ENCODE measurements at places on chromosomes 3 and 15.

- DNase-seq: no peak
These were observed 347.8 kb upstream of the LMCD1 start for GRCh38 chr3:8153800-8154199.

DNA sequence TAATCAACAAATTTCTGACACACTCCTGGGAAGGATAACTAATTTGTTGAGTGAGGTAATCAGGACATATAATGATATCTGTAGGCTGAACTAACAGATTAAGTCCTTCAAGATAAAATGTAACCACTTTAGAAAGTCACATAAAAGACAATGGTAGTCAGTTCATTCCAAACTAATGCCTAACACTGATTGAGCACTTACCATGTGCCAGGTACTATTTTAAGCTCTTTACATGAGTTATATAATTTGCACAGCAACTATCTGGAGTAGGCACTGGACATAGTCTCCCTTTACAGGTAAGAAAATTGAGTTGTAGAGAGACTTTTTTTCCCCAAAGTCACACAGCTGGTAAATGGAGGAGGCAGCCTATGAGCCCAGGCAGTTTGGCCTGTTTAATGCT, 211.2 kb upstream of the CFAP20DC start:
- no peak for DNase-seq

DNA sequence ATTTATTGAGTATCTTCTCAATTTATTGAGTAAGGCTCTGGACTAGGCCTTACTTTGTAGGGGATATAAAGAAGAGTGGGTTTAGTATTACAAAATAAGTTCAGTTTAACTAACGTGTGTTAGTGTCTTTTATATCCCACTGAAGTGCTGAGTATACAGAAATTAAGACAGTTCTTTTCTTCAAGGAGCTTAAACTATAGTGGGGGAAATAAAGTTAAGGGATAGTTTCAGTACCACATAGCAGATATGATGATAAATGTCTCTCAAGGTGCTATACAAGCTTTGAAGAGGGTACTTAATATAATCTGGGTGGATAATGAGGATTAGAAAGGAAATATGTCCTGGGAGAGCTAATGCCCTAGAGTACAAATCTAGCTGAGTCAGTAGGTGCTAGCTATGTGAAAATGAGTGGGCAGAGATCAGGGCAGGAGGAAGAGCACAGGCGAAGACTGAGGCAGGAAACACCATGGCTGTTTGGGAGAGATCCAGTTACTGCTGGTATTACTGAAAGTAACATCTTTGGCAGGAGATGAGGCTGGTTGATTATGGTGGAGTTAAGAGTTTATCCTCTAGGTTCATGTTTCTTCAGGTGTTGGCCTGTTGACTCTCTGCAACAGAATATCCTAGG, 46.0 kb downstream of the TEX9 start:
- no peak for DNase-seq

- DNase-seq: no peak
These were observed 40.5 kb upstream of the FRMD4B start for GRCh38 chr3:69426291-69426966.

GRCh38 chr3:33167716-33168336, 50.8 kb downstream of the SUSD5 start:
- DNase-seq: no peak

DNA sequence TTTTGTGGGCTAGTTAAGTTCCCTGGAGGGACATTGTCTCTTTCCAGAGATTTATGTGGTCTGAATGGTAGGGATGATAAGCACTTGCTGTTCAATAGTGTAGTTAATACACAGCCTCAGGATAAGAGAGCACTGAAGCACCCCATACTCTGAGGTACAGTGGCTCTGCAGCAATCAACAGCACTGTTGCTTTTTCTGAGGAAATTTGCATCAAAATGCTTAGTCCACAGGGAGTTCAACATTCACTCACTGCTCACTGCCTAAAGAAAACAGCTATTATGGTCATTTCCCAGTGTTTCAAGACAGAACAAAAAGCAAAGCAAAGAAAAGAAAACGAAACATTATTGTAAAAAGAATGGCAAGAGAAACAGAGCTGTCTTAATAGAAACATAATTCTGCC, 441.9 kb downstream of the PLOD2 start:
- no peak for DNase-seq

GRCh38 chr3:172581757-172582166, 58.5 kb upstream of the TNFSF10 start:
- DNase-seq: no peak

GRCh38 chr15:59327942-59328341, 44.7 kb downstream of the MYO1E start:
- no peak for DNase-seq

DNA sequence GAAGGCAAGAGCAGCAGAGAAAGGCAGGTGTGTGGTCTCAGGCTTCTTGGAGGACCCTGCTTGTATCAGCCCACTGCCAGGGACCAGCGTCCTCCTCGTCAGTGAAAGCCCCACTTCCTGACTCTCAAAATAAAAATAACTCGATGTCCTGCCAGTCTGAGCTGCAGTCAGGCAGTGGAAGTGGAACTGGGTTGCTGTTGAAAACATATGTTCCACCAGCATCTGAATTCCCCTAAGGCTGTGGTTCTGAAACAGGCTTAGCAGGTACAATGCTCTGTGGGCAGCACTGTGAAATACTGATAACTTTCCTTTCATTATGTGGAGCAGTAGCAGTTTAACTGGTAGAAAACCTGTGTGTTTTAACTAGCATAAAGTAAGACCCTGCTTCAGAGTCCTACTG, 121.6 kb upstream of the EIF1B start:
- no peak for DNase-seq

- peak; percentile 14 for DNase-seq
These were observed 25.0 kb upstream of the GPR171 start for GRCh38 chr3:151227807-151228665.

DNA sequence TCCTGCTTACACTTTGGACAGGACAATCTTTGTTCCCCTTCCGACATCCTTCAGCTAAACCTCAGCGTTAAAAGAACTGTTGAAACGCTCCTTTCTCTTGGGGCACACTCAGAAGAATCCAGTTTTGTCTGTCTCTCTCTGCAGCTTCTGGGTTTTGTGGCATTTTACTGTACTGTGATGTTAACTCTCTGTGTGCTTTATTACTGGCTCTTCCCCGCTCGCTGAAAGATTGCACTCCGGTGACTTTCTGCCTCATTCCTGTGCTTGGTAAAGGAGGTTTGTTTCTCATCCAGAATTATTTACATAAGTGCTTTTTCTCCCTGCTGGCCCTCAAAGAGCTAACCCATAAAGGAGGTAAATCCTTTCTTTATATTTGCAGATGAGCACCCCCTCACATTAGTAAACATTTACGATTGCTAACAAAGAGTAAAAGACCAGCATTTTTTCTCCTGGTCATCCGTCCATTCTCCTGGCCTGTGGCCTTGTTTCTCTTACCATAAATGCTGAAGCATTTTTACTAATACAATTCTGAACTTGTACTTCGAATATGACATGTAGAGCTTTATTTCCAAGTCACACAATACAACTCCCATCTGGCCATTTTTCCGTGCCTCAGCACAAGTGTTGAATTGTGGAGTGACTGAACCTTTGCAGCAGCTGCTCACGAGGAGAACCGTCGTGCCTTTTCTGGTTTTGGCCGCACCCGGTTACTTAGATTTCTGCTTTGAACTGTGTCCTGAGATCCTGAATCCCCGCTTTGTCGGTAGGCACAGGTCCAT, 69.3 kb upstream of the RPL35A start:
- DNase-seq: no peak

- DNase-seq: no peak
These were observed 13.1 kb upstream of the KAT2B start for GRCh38 chr3:20027136-20027535.

DNA sequence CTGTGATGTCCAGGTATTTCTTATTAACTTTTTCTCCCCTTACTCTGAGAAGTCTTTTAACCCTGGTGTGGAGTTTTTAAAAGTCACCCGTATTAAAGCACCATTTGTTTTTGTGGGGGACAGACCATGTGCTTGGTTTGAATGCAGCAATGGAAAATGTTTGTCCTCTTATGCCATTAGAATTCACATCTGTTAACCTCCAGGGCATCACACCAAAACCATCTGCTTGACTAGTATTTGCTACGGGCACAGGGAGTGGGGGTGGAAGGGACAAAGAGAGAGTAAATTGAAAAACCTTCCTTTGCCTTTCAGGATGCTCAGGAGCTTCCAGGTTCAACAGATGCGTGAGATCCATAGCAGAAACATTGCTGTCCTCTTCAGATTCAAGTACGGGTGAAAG, 61.4 kb upstream of the GOLGA8B start:
- no peak for DNase-seq

- DNase-seq: no peak
These were observed 16.0 kb upstream of the STT3B start for GRCh38 chr3:31516757-31517156.

GRCh38 chr15:62482785-62483429, 317.8 kb upstream of the C2CD4B start:
- no peak for DNase-seq

- no peak for DNase-seq
These were observed 18.6 kb downstream of the PDIA5 start for GRCh38 chr3:123085293-123085931.

- no peak for DNase-seq
These were observed 26.1 kb downstream of the ATRIP start for GRCh38 chr3:48472673-48472922.

DNA sequence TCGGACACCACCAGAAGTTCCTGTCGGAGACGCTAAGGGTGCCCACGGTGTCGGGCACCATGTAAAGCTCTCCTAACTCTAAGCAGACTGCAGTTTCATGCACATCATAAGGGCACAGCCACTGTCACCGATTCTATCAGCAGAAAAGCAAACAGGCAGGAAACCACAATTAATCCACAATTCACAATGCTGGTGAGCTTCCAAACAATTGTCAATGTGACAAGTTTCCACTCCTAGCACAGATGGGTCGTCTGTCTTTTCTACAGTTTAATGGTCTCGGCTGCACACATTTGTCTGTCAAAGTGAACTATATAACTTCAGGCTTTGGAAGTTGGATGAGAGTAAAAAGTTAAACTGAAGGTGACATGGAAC, 8.8 kb upstream of the OCA2 start:
- DNase-seq: no peak

DNA sequence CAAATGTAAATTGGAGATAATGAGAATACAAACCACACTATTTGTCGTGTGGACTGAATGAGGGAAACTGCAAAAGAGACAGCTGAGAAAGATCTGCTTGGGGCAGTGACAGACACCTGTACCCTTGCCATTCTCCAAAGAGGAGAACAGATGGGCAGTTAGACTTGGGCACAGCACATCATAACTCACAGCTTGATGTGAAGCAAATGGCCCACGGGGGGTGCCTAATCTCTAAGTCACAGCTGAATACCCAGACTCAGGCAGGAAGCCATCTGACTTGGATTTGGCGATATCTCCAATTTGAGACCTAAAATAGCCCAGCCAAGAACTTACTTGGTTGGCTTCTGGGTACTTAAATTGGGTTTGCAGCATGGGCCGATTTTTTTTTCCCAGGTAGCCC, 10.0 kb upstream of the SLC6A11 start:
- DNase-seq: no peak

DNA sequence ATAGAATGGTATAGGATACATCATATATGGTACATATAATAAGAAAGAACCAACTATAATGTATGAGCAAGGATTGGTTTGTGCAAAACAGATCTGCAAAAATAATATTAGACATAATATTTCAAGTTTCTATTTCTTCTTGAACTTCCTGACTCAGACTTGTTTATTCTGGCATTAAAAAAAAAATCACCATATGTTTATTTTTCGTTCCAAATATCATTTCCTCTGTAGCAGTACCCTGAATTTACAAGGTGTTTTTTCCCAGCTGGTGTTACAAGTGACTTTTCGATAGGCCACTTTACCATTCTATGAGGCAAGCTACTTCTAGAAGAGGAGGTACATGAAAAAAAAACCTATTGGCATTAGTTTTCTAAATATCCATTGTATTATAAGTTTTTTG, 785.0 kb downstream of the PDCD6IP start:
- no peak for DNase-seq
